H1 (cell line): ENCODE measurements at places on chromosomes 13 and 19. TPM values are rescaled to one million over a fixed set of nuclear protein-coding genes. Genes with fewer than 3 reads are reported as not detected.

RNF225 gene
- 1.0 and 1.2 TPM in 2 replicates for total RNA-seq

SOX1 gene
- total RNA-seq: 0.09 and 0.11 TPM in 2 replicates

- DNase-seq: no peak
These were observed 50.5 kb downstream of the SOX1 start for GRCh38 chr13:112117258-112117954.

- peak; percentile 66 for DNase-seq
These were observed at the start of gene ZNF677 for GRCh38 chr19:53254411-53255341. Gene ZNF677 (minus strand): TSS chr19:53254873. CDS start chr19:53251550, 3,323 bp downstream.

GRCh38 chr19:10228393-10228792 is 2.7 kb downstream of the S1PR2 start:
- no peak for DNase-seq

GRCh38 chr13:90793261-90793820 is 554.1 kb upstream of the MIR17HG start:
- no peak for DNase-seq

- peak; percentile 39 for DNase-seq
These were observed 28.8 kb downstream of the EPN1 start for GRCh38 chr19:55703790-55704215.
